ENCODE measurements at places on chromosomes 11 and 22. TPM values are rescaled to one million over a fixed set of nuclear protein-coding genes. Genes with fewer than 3 reads are reported as not detected.

Gene RTN4R
- polyA plus RNA-seq = 1.5 TPM

DNA sequence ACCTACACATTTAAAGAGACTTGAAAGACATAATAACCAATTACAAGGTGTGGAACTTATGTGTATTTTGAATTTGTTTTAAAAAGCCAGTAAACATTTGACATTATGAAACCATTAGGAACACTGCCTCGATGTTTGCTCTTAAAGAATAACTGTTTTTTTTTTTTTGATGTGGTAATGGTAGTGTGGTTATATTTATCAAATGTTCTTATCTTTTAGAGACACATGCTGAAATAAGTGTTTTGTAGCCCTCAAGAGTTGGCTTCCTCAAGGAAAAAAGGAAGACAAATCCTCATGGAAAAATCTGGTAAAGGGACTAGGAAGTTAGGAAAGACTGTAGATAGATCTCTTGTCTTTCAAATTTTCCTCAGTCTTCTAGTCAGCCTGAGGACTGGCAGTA is 2.2 kb upstream of the ABTB2 start:
- no peak for DNase-seq

Gene CYTH4
- polyA plus RNA-seq = 2.1 TPM

GRCh38 chr11:2761131-2762030 is 61.6 kb upstream of the KCNQ1OT1 start:
- no peak for DNase-seq

DNA sequence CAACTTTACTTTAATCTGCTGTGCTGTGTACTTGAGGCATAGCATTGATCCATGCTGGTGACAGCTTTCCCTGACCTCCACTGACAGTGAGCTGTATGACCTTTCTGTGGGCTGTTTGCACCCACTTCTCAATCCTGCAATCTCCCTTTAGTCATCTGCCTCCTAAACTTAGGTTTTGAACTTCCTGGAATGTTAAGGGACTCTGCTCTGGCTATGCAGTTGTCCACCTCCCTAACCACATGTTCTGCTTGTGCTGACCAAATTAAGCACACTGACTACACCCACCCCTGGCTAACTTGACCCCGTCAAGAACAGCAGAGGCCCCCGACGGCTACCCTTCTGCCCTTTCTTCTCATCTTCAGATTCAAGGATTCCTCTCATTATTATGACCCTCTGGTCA is 89.1 kb upstream of the NTM start:
- DNase-seq = no peak
